ENCODE measurements at places on chromosomes 1 and 21.

- no peak for DNase-seq
Measured at GRCh38 chr1:71087060-71087459, 6.2 kb upstream of the ZRANB2 start.

GRCh38 chr1:247456021-247456420, 1.9 kb downstream of the OR2B11 start:
- no peak for DNase-seq

- no peak for DNase-seq
Measured at GRCh38 chr21:46145159-46145839, 10.1 kb downstream of the FTCD start.

DNA sequence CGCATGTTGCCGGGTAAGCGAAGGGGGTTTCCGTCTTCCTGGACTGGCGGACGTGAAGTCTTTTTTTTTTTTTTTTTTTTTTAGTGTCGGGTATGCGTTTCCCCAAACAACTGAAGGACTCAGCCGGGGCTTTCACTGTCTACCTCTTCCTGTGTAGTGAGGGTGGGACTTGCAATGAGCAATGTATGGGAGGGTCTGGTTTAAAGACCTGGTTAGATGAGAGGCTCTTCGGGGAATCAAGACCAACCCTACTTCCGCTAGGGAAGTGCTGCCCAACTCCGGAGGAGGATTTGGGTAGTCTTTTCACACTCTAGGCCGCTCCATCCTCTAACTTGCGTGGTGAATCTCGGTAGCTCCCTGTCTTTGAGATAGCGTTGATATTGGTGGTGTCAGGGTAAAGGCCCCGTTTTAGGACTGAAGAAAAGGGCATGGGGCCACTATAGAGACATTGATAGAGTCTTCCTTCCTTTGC, 754 bp downstream of the PRRC2C start:
- peak; percentile 45 for DNase-seq

- no peak for DNase-seq
Measured at GRCh38 chr1:232704256-232704655, 74.3 kb upstream of the SIPA1L2 start.

- no peak for DNase-seq
Measured at GRCh38 chr1:213786683-213787082, 201.1 kb upstream of the PROX1 start.

DNA sequence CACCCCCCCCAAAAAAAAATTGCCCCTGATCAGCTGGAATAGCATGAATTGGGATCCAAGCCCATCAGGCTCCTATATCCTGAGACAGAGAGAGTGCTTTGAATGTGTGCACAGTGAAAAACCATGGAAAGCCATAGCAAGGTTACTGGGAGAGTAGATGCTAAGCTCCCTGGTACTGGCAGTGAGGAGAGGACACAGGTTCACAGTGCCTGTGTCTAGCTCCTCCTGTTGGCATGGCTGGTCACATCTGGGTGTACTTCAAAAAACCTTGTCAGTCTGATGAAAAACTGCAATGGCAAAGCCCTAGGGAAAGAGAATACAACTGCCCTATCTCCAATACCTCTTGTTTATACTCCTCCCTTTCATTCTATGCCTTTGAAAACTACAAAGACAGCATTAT, 12.9 kb downstream of the COPA start:
- DNase-seq: no peak

DNA sequence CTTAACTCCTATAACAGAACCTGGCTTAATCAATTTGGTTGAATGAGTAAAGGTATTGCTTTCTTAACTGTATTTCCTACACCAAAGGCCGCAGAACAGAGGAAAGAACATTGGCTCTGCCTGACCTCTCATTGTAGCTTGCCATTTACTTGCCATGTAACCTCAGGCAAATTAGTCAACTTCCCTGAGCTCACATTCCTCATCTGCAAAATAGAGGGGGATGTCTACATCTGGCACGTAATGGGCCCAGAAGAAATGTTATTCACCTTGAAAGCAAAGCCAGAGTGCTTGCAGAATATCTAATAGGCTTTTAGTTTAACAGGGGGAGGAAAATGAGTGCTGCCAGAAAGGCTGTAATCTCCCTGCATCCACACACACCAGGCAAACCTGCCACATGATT, 44.3 kb downstream of the LAMC2 start:
- no peak for DNase-seq

DNA sequence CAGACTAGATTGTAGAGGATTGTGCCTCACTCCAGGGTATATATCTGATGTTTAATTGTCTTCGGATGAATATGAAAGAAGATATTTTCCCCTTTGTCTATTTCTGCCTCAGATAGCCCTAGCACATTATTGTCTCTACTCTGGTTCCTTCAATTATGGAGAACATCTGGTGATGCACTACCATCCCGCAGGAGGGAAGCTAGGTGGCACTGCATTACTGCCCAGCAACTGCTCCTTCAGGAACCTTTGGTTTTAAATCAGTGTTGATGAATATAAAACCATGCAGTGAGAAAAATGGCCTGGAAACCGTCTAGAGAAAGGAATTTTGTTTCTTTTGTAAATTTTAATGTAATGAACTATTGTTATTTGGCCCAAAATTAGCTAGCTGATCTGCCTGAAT, 68.5 kb downstream of the GPR88 start:
- DNase-seq: no peak

- DNase-seq: no peak
Measured at GRCh38 chr1:160625725-160626498, 20.9 kb downstream of the SLAMF1 start.

GRCh38 chr1:210232511-210233215, at the start of gene SERTAD4:
Gene SERTAD4, plus strand, starts transcription at chr1:210232796. Its CDS starts 5,165 bp downstream, at chr1:210237961.
- DNase-seq: no peak

- no peak for DNase-seq
Measured at GRCh38 chr1:233704898-233705723, 91.2 kb downstream of the KCNK1 start.

GRCh38 chr1:23497777-23498439, 13.9 kb upstream of the ASAP3 start:
- no peak for DNase-seq

GRCh38 chr1:12703821-12704451, 12.0 kb upstream of the AADACL3 start:
- DNase-seq: no peak

DNA sequence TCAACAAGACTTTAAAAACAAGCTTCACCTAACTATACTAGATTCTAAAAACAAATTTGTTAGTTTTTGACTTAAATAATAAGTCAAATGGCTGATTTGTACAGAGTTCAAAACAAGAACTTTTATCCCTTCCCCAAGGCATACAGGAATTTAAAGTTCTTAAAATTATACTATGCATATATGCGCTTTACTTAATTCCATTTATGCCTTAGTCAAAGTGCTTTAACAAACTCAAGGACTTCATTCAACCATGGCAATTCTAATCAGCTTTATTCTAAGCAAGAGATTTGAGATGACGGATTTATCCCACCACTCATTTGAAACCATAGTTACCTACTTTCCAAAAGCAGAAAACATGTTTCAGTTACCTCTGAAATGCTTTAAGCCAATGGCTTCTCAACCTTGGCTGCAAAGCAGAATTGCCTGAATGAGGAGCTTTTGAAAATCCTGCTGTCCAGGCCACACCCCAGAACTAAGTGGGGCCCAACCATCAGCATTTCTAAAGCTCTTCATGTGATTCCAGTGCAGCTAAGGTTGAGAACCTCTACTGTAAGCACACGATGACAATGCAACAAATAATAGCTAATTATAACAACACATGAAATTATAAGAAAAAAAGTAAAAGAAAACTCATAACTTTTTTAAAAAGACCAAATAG, 44.6 kb downstream of the TTLL7 start:
- no peak for DNase-seq

GRCh38 chr1:147515045-147515869, 26.0 kb upstream of the BCL9 start:
- DNase-seq: no peak

DNA sequence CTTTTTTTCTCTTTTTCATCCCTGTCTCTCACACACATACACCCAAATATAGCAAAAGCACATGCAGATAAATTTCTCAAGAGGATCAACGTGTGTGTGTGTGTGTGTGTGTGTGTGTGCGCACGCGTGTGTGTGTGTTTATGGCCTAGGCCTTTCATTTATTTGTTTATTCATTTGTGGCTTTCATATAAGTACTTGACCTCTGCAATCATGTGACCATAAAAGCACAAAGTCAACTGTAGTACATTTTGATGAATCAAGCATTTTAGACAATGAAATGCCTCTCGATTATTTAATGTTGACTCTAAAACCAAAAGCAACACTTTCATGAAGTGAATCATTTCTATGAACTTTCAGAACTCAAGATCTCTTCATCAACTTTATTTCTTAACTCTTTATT, 194.1 kb upstream of the ADGRL2 start:
- no peak for DNase-seq

- DNase-seq: no peak
Measured at GRCh38 chr21:35753308-35753707, 307.0 kb downstream of the SETD4 start.

DNA sequence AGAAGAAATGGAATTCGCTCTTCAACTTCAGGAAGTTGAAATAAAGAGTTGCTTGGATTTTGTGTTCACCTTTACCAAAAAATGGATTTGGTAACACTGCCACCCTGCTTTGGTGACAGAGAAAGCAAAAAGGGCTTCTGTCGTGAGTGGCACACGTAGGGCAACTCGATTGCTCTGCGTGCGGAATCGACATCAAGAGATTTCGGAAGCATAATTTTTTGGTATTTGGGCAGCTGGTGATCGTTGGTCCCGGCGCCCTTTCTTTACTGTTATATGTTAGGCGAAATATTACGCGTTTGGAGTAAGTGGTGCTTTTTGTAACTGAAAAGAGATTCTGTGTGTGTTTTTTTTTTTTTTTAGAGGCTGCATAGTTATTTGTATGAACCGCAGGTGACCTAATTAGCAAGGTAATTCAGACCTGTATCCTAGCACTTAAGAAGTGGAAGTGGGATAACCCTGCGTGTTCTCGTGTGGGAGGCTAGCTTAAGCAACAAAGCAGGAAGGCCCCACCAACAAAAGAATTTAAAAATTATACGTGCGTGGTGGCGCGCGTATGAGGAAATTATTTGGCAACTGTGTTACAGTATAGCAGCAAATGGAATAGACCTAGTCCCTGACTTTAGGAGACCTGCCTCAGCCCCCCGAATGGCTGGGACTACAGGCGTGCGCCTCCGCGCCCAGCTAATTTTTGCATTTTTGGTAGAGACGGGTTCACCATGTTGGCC, at the start of gene RNU11:
TSS of gene RNU11 (plus strand) at position 127 of the 725 bp plus-strand sequence.
- peak; percentile 65 for DNase-seq

- DNase-seq: no peak
Measured at GRCh38 chr1:61807606-61808140, 65.4 kb downstream of the PATJ start.

- DNase-seq: no peak
Measured at GRCh38 chr1:17342014-17342441, 30.0 kb upstream of the PADI6 start.

DNA sequence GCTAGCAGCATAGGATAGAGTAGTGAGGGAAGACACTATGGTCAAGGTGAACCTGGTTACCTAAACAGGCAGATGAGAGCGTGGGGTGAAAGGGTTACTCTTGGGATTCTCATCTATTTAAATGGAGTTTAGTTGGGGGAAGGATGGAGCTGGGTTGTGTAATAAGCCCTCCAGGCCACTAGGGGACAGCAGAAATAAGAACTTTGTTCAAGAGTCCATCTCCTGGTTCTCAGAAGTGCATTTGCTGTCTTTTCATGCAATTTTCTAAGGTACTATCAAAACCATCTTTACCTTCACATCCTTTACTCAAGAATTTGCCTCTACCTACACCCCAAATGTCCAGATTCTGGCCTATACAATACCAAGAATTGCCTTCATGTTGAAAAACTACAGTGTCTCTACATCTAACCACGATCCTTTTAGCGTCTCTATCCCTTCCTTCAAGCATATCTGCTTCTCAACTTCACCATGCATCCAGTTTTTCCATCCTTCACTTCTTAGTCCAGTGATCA, 28.0 kb downstream of the SLAMF1 start:
- DNase-seq: no peak

DNA sequence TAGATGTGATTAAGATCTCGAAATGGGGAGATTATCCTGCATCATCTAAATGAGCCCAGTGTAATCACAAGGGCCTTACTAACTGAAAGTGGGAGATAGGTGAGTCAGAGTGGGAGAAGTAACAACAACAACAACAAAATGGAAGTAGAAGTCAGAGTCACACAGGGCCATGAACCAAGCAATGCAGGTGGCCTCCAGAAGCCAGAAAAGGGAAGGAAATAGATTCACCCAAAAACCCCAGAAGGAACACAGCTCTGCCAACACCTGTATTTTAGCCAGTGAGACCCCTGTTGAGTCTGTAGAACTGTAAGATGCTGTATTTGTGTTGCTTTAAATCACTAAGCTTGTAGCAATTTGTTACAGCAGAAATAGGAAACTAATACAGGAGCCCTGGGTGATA, 4.1 kb downstream of the TAGLN2 start:
- DNase-seq: no peak

GRCh38 chr1:201019321-201019977, 4.1 kb downstream of the KIF21B start:
- DNase-seq: peak; percentile 69

- DNase-seq: no peak
Measured at GRCh38 chr1:209809611-209810010, 3.7 kb upstream of the IRF6 start.

GRCh38 chr1:101216623-101217022, 20.2 kb upstream of the S1PR1 start:
- no peak for DNase-seq

DNA sequence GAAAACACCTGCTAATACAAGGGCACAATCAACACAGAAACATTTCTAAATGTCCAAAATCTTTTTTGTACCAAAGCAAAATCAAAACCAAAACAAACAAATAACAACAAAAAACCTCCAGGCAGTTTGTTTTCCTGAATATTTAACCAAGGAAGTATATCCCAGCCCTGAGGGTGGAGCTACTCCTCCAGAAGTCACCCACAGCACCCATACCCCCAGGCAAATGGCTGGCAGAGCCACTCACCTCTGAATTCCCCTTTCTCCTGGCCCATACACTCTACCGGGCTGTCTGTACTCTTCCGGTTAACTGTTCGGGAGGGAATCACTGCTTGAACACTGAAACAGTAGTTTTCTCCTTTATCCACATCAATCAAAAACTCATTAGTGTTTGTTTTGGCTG, 9.5 kb downstream of the F3 start:
- DNase-seq: no peak

- DNase-seq: no peak
Measured at GRCh38 chr1:234348964-234349363, 24.3 kb upstream of the COA6 start.

- DNase-seq: no peak
Measured at GRCh38 chr21:35615325-35615724, 445.0 kb downstream of the SETD4 start.

- DNase-seq: no peak
Measured at GRCh38 chr21:46294647-46295176, 8.6 kb downstream of the YBEY start.

DNA sequence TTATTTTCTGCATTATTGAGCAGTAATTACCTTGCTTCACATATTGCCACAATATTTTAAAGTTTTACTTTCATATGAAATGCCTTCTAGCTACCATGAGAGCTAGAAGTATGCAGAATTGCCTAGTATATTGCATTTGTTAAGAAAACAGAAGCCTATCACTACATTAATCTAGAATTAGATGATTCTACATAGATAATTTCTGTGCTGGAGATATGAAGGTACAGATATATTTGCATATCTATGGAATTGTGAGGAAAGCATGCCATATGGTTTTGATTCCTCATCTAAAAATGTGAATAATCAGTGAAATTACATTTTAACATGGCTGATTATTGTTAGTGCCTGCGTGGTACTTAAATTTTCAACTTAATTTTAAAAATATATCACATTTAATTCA, 1418.3 kb downstream of the NCAM2 start:
- no peak for DNase-seq

All from stimulated activated CD8-positive, alpha-beta memory T cell treated with anti-CD3 and anti-CD28 coated beads, Interleukin-7, amount 100 ng/mL, for 1 hour (primary cell).